ENCODE measurements at places on chromosomes 16 and 17. TPM values are rescaled to one million over a fixed set of nuclear protein-coding genes. Genes with fewer than 3 reads are reported as not detected.

DNA sequence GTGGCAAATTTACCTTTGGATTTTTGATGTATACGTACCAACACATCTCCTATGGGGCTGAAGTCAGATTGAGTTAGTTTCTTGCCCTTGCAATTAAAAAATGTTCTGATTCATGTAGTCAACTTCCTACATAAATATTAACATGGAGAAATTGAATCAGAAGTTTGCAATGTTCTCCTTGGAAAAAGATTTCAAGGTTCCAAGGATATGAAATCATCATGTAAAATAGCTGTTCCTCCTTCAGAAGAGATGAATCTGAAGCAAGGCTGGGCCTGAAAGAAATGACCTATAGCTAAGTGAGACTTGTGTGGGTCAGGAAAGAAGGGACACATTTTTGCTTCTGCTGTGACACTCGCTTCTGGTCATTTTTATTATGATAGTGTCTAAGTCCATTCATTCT, 131.7 kb downstream of the RGS9 start:
- no peak for DNase-seq

GRCh38 chr17:51013322-51013721, 107.3 kb downstream of the SPAG9 start:
- DNase-seq: no peak

DNA sequence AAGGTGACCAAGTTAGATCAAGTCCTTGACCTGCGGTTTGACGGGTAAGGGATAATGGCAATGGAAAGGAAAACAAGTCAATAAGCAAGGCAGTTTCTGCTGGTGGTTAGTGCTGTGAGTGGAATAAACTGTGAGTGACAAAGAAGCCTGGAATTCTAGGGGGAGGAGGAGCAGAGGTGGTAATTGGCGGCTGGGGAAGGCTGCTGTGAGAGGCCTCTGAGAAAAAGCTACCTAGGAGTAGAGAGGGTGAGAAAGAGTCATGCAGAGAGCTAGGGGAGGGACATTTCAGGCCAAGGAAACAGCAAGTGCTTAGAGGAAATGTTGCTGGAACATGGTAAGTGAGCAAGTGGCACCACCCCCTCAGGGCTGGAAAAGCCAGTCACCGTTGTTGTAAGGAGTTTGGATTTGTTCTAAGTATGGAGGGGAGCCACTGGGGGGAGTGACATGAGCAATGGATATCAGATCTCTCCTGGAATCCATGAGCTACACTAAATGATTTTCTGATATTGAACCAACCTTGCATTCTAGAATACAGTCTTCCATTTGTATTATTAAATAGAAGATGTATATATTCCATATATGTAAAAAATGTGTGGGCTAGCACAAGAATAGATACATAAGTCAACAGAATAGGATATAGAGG, 6.7 kb downstream of the NLRC3 start:
- no peak for DNase-seq

- no peak for DNase-seq
Observed at GRCh38 chr16:27801289-27801945, 251.5 kb downstream of the KATNIP start.

FXR2 gene
- polyA plus RNA-seq: 46.2 TPM

DNA sequence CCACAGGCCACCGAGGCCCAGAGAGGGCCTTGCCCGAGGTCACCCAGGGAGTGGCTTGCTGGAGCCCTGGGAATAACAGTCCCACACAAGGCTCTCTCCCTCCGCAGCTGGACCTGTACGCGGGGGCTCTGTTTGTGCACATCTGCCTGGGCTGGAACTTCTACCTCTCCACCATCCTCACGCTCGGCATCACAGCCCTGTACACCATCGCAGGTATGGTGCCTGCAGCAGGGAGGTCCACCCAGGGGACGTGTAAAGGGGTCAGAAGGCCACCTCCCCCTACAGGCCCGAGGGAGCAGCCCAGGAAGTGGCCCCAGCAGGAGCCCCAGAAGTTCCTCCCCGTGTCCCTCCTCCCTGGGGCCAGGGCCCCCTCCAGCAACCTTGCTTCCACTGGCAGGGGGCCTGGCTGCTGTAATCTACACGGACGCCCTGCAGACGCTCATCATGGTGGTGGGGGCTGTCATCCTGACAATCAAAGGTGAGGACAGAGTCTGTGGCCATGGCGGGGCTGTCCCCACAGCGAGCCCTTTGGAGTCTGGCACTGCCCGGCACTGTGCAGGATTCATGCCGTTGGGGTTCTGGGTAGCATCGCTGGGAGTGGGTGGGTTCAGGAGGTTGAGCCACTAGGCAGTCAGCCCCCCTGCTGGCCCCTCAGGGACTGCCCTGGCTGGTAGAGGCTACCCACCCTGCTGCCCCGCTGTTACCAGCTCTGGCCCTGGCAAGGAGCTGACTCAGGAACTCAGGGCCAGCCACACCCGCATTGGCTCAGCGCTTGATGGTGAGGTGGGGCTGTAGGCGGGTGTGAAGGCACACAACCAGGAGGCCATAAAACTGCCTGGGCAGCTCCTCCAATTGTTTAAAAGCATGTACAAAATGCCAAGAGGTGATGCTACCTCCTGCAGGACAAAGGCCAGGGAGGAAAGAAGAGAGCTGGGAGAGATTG, 17.3 kb downstream of the SLC5A10 start:
- DNase-seq: no peak

- no peak for DNase-seq
Observed at GRCh38 chr16:48361012-48361411, 24.2 kb downstream of the SIAH1 start.

DNA sequence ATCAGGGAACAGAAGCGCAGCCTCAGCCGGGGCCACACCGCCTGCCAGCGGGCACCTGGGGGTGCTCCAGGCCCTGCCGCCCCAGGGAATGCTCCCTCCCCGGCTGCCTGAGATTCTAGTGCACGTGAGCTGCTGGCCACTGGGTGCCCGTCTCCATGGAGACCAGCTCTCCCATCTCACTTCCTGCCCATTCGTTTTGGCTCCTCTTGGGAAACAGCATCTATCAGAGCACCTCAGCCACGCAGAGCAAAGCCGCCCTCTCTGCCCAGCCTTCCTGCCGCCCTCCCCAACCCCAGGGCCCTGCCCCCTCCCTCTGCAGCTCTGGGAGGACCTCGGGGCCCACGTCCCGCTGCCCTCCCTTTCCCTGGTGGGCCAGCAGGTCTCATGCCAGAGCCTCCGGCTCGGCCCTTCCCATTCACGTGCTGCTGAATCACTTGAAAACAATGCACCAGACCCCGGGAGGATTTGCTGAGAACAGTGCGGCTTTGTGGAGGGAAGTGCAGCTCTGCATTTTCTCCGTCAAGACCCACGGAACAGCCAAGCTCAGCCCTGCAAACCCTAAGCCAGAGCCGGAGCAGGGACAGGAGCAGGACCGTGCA, 19.4 kb downstream of the CEP295NL start:
- DNase-seq: peak; percentile 88

MYH13 gene
- polyA plus RNA-seq: not detected

FGF11 gene
- polyA plus RNA-seq: 0.50 TPM

DNA sequence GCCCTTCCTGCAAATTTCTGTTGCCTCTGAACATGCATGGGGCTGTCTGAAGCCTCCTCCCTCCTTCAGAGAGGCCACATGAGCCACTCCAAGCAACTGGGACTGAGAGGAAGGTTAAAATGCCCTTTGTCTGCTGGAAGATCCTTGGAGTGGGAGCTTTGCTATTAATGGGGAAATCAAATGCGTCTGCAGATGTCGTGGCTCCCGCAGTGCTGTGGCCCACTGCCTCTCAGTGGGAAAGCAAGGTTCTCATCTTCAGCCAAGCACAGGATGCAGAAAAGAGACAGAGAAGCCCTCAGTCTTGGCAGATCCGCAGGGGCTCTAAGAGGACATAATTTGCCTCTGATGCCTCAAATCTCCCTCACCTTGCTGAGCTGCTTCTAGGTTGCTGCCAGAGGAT, 34.8 kb downstream of the PEMT start:
- DNase-seq: no peak

RPL26 gene
- 3,734 TPM for polyA plus RNA-seq

CDH15 gene
- 0.07 TPM for polyA plus RNA-seq

TEKT5 gene
- not detected for polyA plus RNA-seq

DNA sequence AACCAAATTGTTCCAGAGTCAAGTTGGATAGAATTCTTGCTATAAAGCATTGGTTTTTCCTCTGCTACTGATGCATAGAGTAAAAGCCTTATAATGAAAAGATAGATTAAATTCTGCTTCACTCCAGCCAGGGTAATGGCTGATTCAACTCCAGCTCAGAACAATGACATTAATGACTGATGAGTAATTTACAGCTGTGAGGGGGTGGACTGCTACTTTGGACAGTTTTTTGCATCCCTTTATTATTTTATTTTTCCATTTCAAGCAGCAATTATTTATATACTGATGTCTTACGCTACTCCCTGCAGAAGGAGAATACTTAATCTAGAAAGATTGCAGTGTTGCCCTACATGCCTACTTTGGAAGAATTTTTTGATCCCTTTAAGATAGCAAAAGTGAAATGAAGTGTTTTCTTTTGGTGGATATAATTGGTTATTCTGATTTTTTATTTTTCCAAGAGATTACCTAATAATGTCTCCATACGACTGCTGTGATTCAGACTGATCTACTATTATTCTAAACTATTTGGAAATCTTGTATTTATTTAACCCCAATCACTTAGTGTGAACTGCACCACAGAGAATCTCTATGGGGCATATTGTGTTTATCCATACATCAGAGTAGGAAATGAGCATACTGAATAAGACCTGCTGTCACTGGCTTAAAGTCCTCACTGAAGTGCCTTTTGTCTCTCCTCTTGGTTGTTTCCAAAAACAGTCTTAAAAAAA, 149.5 kb downstream of the TRIM37 start:
- DNase-seq: no peak
